ENCODE measurements at places on chromosomes 16 and 17.

GRCh38 chr17:63847525-63848249, 5.2 kb upstream of the SMARCD2 start:
- no peak for DNase-seq

GRCh38 chr16:11526655-11527350, 59.9 kb downstream of the LITAF start:
- DNase-seq: no peak

GRCh38 chr16:79171931-79172705, 428.4 kb downstream of the MAF start:
- DNase-seq: no peak

DNA sequence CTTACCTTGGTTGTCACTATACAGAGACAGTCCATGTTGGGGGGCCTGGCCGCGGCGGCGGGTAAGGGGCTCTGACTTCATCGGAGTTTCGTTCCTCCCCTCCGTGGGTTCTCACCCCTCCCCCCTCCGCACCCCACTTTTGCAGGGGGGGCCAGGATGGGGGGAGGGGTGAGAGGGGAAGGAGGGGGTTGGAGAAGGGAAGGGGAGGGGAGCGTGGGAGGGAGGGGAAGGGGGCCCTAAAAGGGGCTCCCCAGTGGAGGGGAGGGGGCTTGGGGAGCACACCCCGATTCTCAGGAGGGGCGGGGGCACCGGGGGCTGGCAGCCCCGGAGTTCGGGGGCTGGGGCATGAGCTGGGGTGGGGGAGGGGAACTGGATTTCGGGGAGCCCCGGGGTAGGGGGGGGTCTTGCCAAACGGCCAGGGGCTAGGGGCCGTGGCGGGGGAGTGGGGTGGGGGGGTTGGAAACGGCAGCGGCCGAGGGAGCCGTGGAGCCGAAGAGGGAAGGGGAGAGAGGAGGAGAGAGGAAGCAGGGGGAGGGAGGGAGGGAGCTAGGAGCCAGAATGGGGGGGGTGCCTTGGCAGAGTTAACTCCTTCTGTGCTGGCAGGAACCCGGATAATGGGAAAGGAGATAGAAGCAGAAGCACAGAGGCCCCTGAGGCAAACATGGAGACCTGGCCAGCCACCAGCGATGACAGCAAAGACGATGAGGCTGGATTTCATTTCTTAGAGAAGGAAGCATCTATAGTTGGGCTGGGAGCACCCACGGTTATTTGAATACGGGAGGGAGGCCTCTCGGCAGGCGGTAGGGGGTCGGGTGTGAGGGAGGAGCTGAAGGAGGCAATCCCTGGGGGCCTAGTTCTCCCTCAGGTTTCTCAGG, 2.3 kb downstream of the DLG4 start:
- DNase-seq: no peak

GRCh38 chr16:14539631-14540030, 90.4 kb downstream of the PARN start:
- DNase-seq: no peak

Measured in stimulated activated CD8-positive, alpha-beta memory T cell treated with anti-CD3 and anti-CD28 coated beads, Interleukin-4, amount 100 ng/mL, for 4 hours (primary cell).